Metanephros (tissue), 2 donors: ENCODE measurements at places on chromosomes 4 and X. TPM values are rescaled to one million over a fixed set of nuclear protein-coding genes. Genes with fewer than 3 reads are reported as not detected.

The PLP1 gene
- total RNA-seq: 7.2 TPM

The NSG1 gene
- 1.3 TPM for total RNA-seq

The ARMCX1 gene
- total RNA-seq: 43.8 TPM

The WNK3 gene
- 6.3 TPM for total RNA-seq

The KIF4A gene
- total RNA-seq: 7.6 TPM

The TLR6 gene
- 1.5 TPM for total RNA-seq

The ITM2A gene
- 83.7 TPM for total RNA-seq

The ASB11 gene
- 5.3 TPM for total RNA-seq

The SMIM10 gene
- total RNA-seq: 4.0 TPM

The IQCM gene
- total RNA-seq: not detected

The AMBN gene
- 0.47 TPM for total RNA-seq

The C4orf54 gene
- total RNA-seq: 71.2 TPM

The PSAPL1 gene
- not detected for total RNA-seq

The MAGEA2 gene
- not detected for total RNA-seq

The ZDHHC9 gene
- total RNA-seq: 19.4 TPM

The GYPB gene
- total RNA-seq: 23.6 TPM

The OTC gene
- not detected for total RNA-seq

The CLGN gene
- 0.47 TPM for total RNA-seq

The INTU gene
- total RNA-seq: 20.6 TPM

The ELK1 gene
- total RNA-seq: 18.6 TPM

The HOPX gene
- total RNA-seq: 25.7 TPM

The RNF175 gene
- 4.7 TPM for total RNA-seq

The RAPGEF2 gene
- total RNA-seq: 81.0 TPM

The CXorf49 gene
- total RNA-seq: not detected

The SPATA4 gene
- 0.88 TPM for total RNA-seq

The SH3TC1 gene
- total RNA-seq: 65.4 TPM

The PNMA6F gene
- total RNA-seq: not detected

The STOX2 gene
- total RNA-seq: 16.0 TPM

The TAF7L gene
- 0.18 TPM for total RNA-seq

The CXCL11 gene
- total RNA-seq: not detected

The GATA1 gene
- 0.58 TPM for total RNA-seq

The PABPC1L2A gene
- total RNA-seq: not detected

The PAGE4 gene
- total RNA-seq: not detected

The MED14 gene
- 33.8 TPM for total RNA-seq

The SYNPO2 gene
- total RNA-seq: 29.0 TPM

The MANBA gene
- 29.7 TPM for total RNA-seq

The FAM133A gene
- not detected for total RNA-seq

The ARL9 gene
- 0.41 TPM for total RNA-seq

The IL1RAPL2 gene
- 1.6 TPM for total RNA-seq

The SSX3 gene
- not detected for total RNA-seq

The FAM9C gene
- 0.06 TPM for total RNA-seq

The CLCN5 gene
- 121 TPM for total RNA-seq

The ZFP42 gene
- total RNA-seq: 0.53 TPM
